Pancreas (tissue), 10 donors: ENCODE measurements at places on chromosomes 11 and 22.

DNA sequence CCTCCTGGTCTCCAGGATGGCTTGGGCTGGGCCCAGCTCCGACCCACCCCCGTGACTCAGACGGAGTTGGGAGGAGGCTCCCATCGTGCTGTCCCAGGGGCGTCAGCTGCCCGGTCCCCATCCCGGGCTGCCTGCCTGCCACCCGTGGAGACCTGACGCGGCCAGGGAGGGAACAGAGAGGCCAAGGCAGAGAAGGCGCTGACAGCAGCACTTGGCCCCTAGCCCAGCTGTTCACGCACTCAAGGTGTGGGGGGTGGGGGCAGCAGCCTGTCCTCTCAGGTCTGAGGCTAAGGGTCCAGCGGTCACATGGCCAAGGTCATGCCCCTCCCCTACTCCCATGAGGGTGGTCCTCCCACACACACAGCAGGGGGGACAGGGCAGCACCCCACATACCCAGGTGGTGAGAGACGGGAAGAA is 48.6 kb downstream of the ELFN2 start:
- H3K4me3 ChIP-seq, result no peak overlapping the region
- DNase-seq, result no peak
- H3K27ac ChIP-seq, result no peak overlapping the region
- H3K4me1 ChIP-seq, result no peaks in the 10 kb centered on the region
- no peaks in the 10 kb centered on the region for H3K27me3 ChIP-seq

- no peaks in the 10 kb centered on the region for H3K27me3 ChIP-seq
- DNase-seq, result no peak
- H3K4me1 ChIP-seq, result no peaks in the 10 kb centered on the region
- no peak overlapping the region for H3K4me3 ChIP-seq
Measured at GRCh38 chr11:126481303-126481680, 125.8 kb downstream of the ST3GAL4 start.

DNA sequence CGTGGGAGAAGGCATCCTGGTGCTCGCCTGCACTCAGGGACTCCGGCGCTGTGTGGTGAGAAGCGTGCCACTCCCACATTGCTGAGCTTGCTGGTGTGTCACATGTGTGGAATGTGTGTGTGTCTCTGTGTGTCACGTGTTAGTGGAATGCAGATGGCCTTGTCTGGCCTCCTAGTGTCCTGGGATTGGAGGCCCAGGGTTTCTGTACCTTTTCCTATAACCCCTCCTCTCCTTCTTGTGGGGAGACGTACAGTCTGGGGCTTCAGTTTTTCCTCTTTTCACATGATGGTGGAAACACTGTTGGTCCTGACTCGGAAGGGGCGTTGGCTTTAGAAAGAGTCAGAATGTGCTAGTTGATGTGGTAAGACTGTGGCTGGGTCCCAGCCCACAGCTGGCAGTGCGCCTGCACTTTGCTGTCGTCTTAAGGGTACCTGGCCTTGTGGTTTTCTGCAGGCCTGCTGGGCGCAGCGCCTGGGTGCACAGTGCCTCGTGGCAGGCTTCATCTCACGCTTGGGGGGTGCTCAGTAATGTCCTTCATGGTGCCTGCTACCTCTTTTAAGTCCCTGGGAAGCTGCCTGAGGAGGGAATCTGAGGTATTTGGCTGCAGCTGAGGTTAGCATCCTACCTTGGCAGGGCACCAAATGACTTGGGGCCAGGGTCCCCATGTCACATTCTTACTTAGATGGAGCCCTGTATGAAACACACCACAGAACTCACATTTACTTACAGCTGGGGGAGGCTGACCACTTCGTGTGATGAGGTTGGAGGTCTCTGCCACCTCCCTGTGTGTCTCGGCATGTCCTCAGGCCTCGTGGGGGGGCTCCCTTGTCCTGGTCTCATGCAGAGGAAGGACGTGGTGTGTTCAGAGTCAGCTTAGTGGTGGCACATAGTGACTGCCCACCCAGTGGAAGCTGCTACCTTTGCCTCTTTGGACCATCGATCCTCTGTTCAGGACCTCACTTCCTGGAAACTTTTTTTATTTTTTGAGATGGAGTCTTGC is 61.9 kb downstream of the MED15 start:
- H3K4me1 ChIP-seq, result peaks cover 10% of the 10 kb centered on the region
- peak; percentile 51 for DNase-seq
- H3K27ac ChIP-seq, result no peak overlapping the region
- no peaks in the 10 kb centered on the region for H3K27me3 ChIP-seq

DNA sequence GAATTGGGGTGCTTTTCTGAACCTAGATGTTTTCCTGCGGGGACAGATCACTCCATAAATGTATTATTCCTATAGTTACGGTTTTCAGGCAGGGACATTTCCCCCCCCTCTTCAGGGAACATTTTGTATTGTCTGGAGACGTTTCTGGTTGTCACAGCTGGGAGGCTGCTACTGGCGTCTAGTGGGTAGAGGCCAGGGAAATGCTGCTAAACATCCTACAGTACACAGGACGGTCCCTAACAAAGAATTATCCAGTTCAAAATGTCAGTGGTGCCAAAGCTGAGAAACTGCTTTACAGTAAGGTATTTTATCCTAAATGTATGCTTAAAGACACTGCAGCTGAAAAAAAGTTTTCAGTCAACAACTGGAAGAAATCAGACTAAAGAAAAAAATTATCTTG is 19.4 kb downstream of the PIWIL4 start:
- H3K4me1 ChIP-seq, result no peaks in the 10 kb centered on the region
- peak overlapping the region; percentile 44 for H3K27ac ChIP-seq
- no peak for DNase-seq
- no peak overlapping the region for H3K4me3 ChIP-seq

- no peaks in the 10 kb centered on the region for H3K36me3 ChIP-seq
- no peak overlapping the region for H3K27ac ChIP-seq
- DNase-seq, result no peak
- H3K4me3 ChIP-seq, result no peak overlapping the region
- H3K4me1 ChIP-seq, result peaks cover 3% of the 10 kb centered on the region
- no peaks in the 10 kb centered on the region for H3K27me3 ChIP-seq
Measured at GRCh38 chr11:110097459-110098012, 4.3 kb downstream of the ZC3H12C start.
